ENCODE measurements at places on chromosomes 3 and 15.

DNA sequence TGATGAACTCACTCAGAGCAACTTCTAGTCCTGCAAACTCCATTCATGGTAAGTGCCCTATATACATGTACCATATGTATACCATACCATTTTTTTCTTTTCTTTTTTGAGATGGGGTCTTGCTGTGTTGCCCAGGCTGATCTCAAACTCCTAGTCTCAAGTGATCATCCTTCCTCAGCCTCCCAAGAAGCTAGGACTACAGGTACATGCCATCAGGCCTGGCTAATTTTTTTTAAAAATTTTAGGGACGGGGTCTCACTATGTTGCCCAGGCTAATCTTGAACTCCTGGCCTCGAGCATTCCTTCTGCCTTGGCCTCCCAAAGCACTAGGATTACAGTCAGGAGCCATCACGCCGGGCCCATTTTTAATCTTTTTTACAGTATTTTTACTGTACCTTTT lies 67.3 kb upstream of the MFGE8 start:
- DNase-seq = no peak

DNA sequence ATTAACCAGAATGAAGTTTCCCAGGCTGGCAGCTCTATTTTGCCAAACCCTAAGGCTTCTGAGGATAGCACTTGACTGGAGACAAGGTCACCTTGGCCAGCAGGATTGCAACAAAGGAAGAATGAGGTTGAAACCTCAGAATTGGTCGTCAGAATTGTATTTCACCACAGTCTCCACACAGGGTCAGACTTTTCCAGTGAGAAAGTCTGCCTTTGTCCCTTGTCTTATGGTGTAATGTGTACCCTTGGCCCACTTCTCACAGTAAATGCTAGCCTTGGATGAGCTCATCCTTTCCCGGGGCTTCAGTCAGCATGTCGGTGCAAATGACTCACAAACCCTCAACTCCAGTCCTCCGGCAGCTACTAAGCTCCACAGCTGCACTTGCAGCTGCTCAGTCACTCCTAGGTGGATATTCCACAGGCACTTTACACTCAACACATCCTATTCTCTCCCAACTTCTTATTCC lies 19.7 kb downstream of the SSR3 start:
- DNase-seq = no peak

- no peak for DNase-seq
Measured at GRCh38 chr3:101829437-101829830, 19.9 kb upstream of the NFKBIZ start.

- no peak for DNase-seq
Measured at GRCh38 chr3:14113965-14114635, 10.6 kb downstream of the CHCHD4 start.

- no peak for DNase-seq
Measured at GRCh38 chr3:89586256-89586655, 478.8 kb downstream of the EPHA3 start.

DNA sequence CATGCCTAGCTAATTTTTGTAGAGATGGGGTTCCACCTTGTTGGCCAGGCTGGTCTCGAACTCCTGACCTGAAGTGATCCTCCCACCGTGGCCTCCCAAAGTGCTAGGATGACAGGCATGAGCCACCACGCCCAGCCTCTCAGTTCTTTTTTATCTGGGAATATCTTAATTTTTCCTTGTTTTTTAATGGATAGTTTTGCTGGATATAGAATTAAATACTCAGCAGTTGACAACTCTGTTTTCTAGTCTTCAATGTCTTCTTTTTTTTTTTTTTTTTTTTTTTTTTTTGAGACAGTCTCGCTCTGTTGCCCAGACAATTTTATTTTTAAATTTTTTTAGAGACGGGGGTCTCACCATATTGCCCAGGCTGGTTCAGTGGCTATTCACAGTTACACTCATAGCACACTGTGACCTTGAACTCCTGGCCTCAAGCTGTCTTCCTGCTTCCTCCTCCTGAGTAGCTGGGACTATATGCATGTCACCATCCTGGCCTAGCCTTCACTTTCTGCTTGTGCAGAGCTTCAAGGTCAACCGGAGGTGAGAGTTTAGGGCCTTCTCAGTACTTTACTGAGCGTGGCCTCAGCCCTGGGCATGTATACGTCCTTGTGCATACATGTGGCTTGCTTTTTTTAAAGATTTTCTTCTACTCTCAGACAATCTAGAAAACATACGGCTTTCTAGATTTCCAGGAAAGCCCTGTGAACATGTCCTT lies 120.5 kb downstream of the ZNF609 start:
- DNase-seq = no peak

DNA sequence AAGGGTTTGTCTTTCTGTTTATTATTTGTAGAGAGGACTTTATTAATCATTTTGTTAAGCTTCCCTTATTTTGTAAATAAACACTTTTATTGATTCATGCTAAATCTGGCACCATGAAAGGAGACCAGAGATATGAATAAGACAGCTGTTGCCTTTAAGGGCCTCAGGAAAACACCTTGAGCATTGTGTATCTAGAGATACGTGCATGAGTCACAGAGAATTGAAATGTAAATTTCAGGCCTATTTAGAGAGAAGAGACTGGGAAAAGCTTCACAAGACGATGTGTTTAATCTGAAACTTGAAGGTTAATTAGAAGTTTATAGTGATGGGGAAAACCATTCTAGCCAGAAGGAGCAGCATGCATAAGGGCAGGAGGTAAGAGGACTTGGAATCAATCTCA lies 28.6 kb upstream of the UTS2B start:
- no peak for DNase-seq

GRCh38 chr3:31493149-31493548 lies 39.6 kb upstream of the STT3B start:
- no peak for DNase-seq

DNA sequence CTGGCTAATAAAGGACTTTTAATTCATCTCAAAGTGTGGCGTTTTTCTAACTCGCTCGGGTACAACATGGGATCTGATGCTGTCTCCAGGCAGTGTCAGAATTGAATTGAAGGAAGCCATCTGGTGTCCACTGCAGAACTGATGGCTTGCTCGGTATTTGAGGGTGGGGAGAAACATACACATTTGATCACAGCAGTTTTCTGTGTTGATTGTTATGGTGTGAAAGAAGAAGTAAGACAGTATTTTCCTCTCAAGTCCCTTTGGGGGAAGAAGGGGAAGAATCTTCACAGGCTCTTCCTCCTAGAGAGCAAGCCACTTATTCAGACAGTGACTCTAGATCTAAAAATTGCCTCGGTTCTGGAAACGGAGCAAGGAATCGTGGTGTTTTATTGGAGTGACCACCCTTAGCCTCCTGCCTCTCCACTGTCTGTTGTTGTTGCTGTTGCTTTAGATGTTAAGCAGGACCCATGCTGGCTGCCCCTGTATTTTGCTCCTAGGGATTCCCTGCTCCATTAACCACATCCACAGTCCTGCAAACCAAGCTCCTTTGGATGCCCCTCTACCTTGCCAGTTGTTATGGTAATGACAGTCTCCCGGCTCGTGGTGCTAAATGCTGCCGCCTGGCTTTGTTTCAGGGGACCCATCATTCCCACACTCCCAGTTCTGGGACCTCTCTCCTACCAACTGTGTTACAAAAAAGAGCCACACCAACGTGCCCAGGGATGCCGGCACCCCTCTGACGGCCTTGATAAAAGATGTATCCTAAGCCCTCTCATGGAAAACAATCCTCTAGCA lies 15.3 kb upstream of the MCCC1 start:
- DNase-seq = no peak

- DNase-seq = no peak
Measured at GRCh38 chr3:170021083-170021482, 16.7 kb upstream of the GPR160 start.

DNA sequence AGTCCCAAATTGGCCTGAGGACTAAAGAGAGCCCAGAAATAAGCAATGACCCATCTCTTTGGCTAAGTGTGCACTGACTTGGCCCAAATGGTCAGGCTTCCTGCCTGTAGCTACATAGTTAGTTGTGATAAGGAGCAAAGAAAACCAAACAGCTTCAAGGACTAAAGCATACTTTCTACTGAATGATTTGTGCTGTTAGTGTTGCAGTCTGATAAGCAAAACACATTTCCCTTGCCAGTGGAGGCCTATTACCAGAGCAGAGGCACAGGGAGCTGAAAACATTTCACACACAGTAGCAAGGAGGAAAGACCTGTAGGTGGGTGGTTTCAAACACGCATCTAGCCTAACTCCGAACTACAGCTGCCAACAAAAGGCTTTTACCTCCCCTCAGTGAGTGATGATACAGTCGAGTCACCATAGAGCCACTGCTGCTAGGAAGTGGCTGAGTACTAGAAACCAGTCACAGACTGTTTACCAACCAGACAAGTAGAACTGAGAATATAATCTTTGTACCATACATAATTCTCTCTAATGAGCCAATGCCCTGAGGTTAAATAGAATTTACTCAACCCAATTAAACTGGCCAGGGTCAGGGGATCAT lies 222.3 kb upstream of the THBS1 start:
- no peak for DNase-seq

DNA sequence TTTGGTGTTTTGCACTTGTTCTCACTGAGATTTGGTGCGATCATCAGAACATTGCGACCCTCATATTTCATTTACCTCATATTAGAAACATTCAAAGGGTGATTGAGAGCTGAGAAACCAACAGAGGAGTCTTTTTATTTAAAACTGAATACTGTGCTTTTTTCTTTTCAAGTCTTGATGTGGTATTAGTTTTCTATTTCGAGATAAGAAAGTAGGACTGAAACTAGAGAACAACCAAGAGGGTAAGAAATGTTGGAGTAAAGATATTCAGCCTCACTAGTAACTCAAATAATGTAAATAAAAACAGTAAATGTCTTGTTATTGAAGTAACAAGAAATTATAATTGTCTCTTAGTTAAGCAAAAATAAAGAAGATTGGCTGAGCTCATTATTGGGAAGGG lies 26.5 kb downstream of the EFHB start:
- no peak for DNase-seq

DNA sequence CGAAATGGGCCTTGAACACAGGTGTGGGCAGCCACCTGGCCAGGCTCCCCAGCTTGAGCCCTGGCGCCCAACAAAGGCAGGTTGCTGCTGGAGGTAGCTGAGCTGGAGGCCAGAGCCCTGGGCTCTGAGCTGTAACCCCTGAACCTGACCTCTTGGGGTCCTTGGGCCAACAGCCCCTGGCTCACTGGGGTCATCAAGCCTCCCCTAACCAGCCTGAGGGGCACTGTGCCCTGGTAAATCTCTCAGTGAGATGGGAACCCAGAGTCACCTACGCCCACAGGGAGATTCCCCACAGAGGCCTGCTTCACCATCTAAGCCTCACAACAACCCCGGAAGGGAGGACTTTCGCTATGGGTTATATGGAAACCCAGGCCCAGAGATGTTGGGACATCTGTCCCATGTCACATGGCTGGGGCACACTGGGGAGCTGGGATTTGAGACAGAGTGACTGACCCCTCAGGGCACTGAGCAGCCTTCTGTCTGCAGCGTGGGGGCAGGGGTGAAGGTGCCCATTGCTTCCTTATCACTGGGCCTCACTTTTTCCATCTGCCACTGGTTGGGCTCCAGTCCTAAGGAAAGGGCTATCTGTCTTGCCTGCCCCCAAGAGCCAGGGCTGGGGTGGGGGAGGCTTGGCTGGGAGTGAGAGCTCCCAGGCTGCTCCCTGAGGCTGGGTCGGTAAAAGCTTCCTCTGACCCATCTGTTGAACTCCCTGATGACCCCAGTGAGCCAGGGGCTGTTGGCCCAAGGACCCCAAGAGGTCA lies 59.1 kb downstream of the IQSEC1 start:
- DNase-seq = no peak

- no peak for DNase-seq
Measured at GRCh38 chr15:51263116-51263515, 75.3 kb downstream of the CYP19A1 start.

GRCh38 chr15:51970132-51970817 lies 1.3 kb downstream of the LEO1 start:
- no peak for DNase-seq

DNA sequence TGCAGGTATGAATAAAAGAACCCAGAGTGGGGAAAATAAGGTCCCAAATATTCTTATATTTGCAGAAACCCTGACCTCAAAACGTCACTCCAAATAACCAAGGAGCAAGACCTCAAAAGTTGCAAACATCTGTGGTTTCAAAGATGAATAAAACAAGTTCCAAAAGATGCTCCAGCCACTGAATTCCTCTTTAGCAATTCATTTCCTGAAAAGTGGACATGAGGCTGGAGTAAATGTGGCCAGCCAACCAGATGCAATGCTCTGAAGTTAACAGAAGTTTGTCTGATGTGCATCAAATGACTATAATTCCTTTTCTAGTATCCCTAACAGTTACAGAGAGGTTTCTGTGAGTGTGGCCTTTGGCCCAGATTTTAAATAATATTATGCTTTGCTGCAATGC lies 71.2 kb upstream of the WNT5A start:
- no peak for DNase-seq

GRCh38 chr15:41585127-41586047 lies 26.4 kb downstream of the TYRO3 start:
- no peak for DNase-seq

DNA sequence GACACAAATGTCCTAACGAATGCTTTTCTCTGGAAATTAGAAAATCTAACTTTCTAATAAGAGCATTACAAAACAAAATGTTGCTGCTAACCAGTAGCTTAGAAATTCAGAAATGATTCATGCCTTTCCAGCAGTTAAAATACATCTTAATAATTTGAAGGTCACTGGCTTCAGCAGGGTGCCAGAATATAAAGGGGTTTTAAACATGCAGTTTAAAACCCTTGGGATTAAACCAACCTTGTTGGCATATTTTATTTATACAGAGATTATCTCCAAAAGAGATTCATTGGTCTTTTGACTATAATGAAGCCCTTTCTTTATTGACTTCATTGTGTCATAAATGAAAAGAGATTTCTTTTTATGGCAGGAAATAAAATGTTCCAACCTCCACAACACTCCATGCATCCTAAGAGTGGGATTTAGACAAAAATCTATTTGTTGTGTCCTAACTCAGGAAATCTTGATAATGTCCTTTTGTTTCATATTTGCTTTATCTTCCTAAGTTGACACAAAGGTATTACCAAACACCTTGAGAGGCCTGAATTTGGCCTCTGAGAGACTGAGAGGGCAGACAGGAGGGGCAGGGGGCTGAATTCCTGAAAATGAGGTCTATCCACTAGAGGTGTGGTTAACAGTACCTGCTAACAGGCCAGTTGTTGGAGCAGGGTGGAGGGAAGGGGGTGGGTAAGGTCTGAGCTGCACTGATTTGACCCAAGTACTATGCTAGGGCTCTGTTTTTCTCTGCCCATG lies 124.4 kb downstream of the FEZF2 start:
- no peak for DNase-seq

GRCh38 chr15:45790325-45790943 lies 155.6 kb downstream of the SQOR start:
- DNase-seq = no peak

DNA sequence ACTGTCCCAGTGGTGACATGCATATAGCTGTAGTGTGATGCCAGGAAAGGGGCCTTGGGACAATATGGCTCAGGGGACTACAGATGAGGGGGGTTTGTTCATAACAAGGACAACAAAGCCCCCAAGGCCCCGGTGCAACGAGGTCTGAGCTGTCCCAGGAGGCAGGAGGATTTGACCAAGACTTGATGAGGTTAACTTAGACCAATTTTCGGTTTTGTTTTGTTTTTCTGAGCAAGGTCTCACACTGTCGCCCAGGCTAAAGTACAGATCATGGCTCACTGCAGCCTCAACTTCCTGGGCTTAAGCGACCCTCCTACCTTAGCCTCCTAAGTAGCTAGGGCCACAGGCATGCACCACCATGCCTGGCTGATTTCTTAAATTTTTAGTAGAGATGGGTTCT lies 23.8 kb downstream of the EFCAB12 start:
- DNase-seq = no peak
